ENCODE measurements at places on chromosomes 1 and 21.
A peak's percentile ranks its signal among the peaks of the same experiment; 100 is the strongest.

GRCh38 chr1:25185409-25186160 is 46.7 kb downstream of the SYF2 start:
- no peak for DNase-seq

- no peak for DNase-seq
Observed at GRCh38 chr1:246182149-246182851, 324.8 kb downstream of the SMYD3 start.

DNA sequence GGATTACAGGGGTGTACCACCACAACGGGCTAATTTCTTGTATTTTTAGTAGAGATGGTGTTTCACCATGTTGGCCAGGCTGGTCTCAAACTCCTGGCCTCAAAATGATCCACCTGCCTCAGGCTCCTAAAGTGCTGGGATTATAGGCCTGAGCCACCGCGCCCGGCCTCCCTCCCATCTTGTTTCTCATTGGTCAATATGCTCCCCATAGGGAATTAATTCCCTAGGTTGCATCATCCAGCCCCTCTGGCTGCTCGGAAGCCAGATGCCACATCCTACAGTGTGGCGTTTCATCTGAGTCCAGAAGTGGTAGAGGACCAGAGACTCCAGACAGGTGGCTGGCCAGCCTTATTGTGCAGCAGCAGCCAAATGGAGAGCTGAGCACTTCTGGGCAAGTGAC is 11.5 kb upstream of the VASH2 start:
- no peak for DNase-seq

- peak; percentile 62 for DNase-seq
Observed at GRCh38 chr1:150233359-150234308, 2.3 kb downstream of the ANP32E start.

DNA sequence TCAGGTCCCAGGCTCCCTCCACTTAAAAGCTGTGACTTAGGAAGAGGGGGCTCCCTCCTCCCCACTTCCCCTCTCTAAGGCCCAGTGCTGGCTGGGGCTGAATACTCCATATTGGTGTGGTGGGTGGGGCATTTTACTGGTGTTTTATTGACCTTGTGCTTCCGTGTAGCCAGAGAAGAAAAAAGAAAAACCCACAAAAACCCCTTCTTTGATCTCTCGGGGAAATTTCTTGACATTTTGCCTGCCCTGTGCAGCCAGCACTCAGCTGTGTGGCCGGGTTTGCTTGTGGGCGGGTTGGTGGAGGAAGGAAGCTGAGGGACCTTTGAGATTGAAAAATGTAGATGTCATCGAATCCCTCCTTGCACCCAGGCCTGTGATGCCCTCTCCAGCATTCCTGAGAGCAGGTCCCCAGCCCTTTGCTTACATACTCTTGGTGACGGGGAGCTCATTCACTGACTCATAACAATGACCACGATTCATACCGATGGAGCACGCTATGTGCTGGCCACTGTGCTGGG is 24.8 kb downstream of the TNFRSF8 start:
- DNase-seq: no peak

GRCh38 chr1:50822035-50822776 is 137.9 kb downstream of the FAF1 start:
- DNase-seq: no peak

DNA sequence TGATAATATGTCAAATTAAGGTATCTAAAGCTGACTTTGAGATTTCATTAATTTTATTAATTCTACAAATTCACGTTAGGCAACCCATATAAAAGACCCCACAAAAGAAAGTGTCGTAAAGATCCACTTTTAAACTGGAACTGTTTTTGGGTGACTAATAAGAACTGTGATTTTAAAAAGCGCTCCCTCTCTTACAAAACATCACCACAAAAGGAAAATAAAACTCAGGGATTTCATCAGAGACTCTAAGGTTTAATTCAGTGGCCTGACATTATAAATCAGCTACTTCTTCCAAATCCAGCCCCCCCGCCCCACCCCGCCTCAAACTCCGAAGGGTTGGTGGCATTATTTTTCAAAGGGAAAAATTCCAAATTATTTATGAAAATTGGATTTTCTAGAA is 2.7 kb downstream of the COL24A1 start:
- DNase-seq: no peak

DNA sequence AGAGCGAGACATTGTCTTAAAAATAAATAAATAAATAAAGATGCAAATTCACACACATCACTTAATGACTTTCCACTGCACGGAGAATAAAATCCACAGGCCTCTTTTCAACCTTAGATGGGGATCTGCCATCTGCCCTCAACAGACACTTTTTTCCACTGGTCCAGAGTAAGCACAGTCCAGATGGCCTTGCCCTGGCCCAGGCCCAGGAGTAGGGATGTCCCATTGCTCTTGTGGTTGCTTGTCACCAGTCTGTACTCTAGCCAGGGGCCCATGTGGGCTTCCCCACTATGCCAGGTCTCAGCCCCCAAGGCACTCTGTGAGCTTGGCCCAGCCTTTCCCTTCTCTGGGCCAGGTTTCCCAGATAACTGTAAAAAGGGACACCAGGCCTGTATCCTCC is 17.4 kb downstream of the PLOD1 start:
- DNase-seq: no peak

DNA sequence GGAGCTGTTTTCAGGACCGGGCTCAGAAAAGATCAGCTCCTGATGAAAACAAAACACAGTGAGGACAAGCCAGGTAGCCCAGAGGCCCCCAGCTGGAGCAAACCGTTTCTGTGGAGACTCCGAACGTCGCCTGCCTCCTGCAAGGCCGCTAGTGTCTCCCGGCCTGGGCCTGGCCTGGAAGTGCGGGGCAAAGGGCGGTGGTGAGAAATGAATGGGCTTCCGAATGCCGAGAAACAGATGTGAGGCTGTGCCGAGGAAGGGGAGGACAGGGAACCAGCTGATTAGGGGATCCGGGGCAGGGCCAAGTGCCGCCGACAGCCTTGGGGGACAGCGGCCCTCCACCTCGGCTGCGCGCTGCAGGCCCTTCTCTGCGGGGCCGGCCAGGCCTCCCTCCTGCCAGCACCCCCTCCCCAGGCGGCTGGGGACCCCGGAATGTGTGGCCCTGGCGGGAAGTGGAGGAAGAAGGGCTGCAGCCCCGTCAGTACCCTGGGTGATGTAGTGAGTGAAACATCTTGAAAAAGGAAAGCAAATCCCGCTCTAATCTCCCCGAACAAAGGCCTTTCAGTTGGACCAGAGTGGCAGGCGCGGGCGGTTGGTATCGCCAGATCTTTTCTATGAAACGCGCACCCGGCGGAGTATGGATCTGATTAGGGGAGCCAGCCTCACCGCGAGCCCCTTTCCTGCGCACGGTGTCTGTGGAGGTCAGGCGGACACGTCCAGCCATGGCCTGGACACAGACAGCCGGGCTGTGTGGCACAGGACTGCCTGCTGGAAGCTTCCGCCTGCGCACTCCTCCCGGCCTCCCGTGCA is 52.6 kb downstream of the PRDM16 start:
- no peak for DNase-seq

GRCh38 chr1:1073743-1074587 is at the start of gene RNF223:
TSS of gene RNF223 (minus strand) at chr1:1074306. CDS start at chr1:1072566, 1,740 bp downstream.
- DNase-seq: no peak

Data from stimulated activated CD4-positive, alpha-beta T cell treated with anti-CD3 and anti-CD28 coated beads, Interleukin-2, amount 100 ng/mL, for 4 hours (primary cell).